ENCODE measurements at places on chromosomes 1 and 21.
A peak's percentile ranks its signal among the peaks of the same experiment; 100 is the strongest.

DNA sequence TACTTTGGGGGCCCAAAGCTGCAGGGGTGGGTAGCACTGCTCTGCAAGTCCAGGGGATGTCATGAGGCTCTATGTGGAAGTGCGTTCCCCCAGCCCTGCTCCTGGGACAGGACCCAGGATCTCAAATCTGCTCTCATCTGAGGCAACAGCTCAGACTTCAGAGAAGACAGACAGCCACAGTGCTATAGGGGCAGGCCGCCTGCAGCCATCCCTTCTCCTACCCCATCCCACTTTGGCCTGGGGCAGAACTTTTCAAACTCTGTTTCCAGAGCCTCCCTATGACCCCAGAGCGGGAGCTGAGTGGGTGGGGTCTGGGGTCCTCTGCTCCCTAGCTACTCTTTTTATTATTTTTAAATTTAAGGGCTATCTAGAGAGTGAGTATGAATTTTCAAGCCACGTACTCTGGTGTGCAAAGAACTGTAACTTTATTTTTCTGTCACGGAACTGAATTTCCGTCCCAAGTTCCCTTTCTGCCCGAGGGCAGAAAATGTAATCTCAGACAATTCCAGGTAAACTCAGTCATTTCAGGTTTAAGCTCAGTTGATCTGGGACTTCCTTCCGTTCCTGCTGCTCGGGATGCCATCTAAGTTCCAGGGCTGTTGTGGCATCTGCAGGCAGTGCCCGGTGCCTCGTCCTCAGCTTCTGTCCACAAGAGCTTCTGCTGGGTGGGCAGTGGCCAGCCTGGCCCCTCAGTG is 98.3 kb downstream of the ACTL8 start:
- no peak overlapping the region for H3K27ac ChIP-seq
- H3K4me3 ChIP-seq: no peak overlapping the region
- no peak for DNase-seq
- H3K4me1 ChIP-seq: no peaks in the 10 kb centered on the region

DNA sequence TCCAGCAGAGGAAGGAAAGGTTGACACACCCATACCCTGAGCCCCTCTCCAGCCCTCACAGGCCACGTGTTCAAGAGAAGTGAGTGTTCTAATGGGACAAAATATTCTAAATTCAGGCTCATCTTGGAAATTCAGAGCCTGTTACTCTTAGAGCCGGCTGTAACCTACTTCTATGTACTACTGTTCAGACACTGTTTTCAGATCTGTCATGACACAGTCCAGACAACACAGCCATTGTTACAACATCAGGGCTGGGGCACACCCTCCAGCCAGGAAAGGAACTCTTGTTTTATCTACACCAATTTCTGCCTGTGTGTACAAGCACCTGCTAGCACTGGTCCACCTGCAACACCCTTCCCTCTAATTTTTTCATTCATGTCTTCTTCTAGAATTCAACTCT is 145.4 kb upstream of the C8B start:
- no peaks in the 10 kb centered on the region for H3K27me3 ChIP-seq
- no peaks in the 10 kb centered on the region for H3K4me1 ChIP-seq
- no peak for DNase-seq
- no peak overlapping the region for H3K4me3 ChIP-seq
- no peak overlapping the region for H3K27ac ChIP-seq

- peaks cover 49% of the 10 kb centered on the region for H3K27me3 ChIP-seq
- H3K27ac ChIP-seq: no peak overlapping the region
- no peak for DNase-seq
- no peak overlapping the region for H3K4me3 ChIP-seq
- no peaks in the 10 kb centered on the region for H3K36me3 ChIP-seq
Measured at GRCh38 chr1:11563560-11564069, 84.7 kb downstream of the DISP3 start.

GRCh38 chr1:97074771-97075170 is 353.2 kb downstream of the PTBP2 start:
- no peak overlapping the region for H3K27ac ChIP-seq
- H3K4me3 ChIP-seq: no peak overlapping the region
- peaks cover 64% of the 10 kb centered on the region for H3K4me1 ChIP-seq
- no peak for DNase-seq

DNA sequence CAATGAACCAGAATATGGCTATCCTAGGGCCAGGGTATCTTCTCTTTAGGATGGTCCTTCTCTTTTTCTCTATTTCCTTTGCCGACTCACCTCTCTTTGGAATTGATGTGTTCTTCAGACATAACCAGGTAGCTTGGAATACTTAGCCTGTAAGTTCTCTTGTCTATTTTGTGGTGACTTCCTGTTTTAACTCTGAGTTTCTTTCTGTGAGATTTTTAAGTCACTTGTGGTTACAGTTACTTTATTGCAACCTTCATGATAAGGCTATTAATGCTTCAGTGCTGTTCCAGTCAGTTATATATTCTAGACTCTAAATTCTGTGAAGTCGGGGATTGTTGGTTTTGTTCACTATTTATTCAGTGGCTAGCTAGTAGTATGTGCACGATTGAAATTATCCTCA is 46.2 kb downstream of the DISP1 start:
- no peaks in the 10 kb centered on the region for H3K4me1 ChIP-seq
- no peak overlapping the region for H3K4me3 ChIP-seq
- no peak for DNase-seq
- H3K27me3 ChIP-seq: no peaks in the 10 kb centered on the region
- H3K36me3 ChIP-seq: peaks cover 35% of the 10 kb centered on the region

DNA sequence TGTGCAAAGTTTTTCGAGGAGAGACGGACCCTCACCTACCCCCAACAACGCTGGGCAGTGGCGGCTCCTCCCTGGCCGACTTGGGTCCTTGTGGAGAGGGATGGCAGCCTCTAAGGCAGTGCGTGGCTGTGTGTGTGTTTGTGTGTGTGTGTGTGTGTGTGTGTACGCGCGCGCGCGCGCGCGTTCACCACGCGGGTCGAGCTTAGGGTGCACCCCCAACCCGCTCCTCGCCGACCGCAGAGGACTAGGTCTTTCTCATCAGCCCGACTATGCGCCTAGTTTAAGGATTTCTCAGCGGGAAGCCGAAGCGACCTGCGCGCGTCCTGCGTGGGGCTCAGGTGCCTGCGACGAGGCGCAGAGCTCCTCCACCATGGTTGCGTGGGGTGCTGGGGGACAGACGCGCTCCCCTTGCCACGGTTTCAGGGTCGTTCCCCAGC is 940 bp downstream of the SOX13 start:
- H3K4me3 ChIP-seq: peak overlapping the region; percentile 96
- DNase-seq: no peak
- no peaks in the 10 kb centered on the region for H3K36me3 ChIP-seq
- peak overlapping the region; percentile 81 for H3K27ac ChIP-seq

DNA sequence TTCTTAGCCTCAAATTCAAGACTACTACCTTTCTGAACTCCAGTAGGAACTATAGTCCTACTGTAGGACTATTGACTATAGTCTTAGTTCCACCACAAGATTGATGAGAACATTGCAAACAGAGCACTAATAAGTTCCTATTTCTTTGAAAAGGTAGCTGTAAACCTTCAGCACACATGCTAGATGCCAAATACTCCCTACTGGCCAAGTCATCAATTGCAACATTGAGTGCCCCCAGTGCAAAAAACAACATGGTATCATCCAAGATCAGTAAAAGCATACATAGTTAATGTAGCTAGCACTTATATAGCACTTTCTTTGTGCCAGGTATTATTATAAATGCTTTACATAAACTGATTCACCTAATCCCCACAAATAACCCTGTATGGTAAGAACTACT is 99.8 kb downstream of the MRPL39 start:
- no peak overlapping the region for H3K27ac ChIP-seq
- H3K27me3 ChIP-seq: no peaks in the 10 kb centered on the region
- no peak for DNase-seq

GRCh38 chr1:157390651-157391050 is 161.7 kb downstream of the FCRL5 start:
- peak; percentile 41 for DNase-seq
- H3K36me3 ChIP-seq: no peaks in the 10 kb centered on the region
- peak overlapping the region; percentile 40 for H3K4me3 ChIP-seq
- peaks cover 9% of the 10 kb centered on the region for H3K27me3 ChIP-seq
- H3K27ac ChIP-seq: no peak overlapping the region
- H3K4me1 ChIP-seq: peaks cover 18% of the 10 kb centered on the region

- H3K27me3 ChIP-seq: no peaks in the 10 kb centered on the region
- peaks cover 18% of the 10 kb centered on the region for H3K4me1 ChIP-seq
- DNase-seq: no peak
- peaks cover 22% of the 10 kb centered on the region for H3K36me3 ChIP-seq
- peak overlapping the region; percentile 74 for H3K27ac ChIP-seq
- peak overlapping the region; percentile 94 for H3K4me3 ChIP-seq
Measured at GRCh38 chr1:11059155-11059967, 457 bp downstream of the SRM start.

DNA sequence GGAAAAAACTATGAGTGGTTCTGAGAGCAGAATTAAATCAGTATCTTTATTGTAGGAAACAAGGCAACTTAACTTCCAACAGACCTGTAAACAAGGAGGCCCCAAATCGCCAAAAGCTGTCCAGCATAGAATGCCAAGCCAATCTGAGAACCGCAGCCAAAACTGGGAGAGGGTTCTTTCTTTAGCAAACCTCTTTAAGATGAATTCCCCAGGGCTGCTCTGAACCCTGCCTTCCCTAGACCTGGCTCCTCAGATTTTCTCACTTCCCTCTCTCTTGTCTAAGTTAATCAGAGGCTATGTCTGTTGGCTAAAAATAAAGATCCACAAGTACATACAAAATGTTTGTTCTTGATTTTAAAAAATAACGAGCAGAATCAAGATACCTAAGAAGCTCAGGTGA is 141.4 kb downstream of the SMYD3 start:
- DNase-seq: no peak
- no peaks in the 10 kb centered on the region for H3K4me1 ChIP-seq
- H3K27me3 ChIP-seq: no peaks in the 10 kb centered on the region
- peaks cover 10% of the 10 kb centered on the region for H3K36me3 ChIP-seq
- H3K4me3 ChIP-seq: no peak overlapping the region

GRCh38 chr1:42835422-42835821 is 11.0 kb upstream of the ZNF691 start:
- H3K27ac ChIP-seq: no peak overlapping the region
- H3K4me3 ChIP-seq: no peak overlapping the region
- H3K4me1 ChIP-seq: no peaks in the 10 kb centered on the region
- peaks cover 15% of the 10 kb centered on the region for H3K36me3 ChIP-seq
- DNase-seq: no peak

DNA sequence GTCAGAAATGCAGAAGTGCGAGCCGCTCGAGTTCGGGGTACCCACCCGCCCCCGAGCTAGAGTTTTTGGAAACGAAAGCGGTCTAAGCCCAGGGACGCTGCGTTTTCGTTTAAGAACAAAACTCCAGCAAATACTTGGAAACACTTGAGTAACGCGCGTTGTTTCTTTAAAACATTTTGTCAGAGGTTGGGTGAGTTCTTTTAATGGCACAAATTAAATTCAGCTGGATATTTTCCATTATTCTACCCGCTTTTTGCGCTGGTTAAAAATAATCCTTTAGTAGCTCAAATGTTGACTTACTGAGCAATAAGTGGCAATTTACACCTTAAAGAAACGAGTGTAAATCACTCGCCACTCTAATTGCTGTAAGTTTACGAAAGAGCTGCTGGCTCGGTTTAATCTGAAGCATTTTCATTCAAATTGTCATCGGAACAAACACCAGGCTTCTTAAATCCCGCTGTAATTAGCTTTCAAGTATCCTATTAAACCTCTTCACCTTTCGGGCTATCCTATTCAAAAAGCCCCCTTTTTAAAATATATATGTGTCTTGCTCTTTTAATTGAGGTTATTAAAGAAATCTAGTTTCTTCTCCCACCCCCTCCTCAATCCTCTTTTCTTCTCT is 1.5 kb downstream of the LHX8 start:
- peaks cover 56% of the 10 kb centered on the region for H3K27me3 ChIP-seq
- peak overlapping the region; percentile 81 for H3K4me3 ChIP-seq
- H3K36me3 ChIP-seq: no peaks in the 10 kb centered on the region
- DNase-seq: no peak
- H3K27ac ChIP-seq: no peak overlapping the region
- H3K4me1 ChIP-seq: peaks cover 21% of the 10 kb centered on the region

- H3K27ac ChIP-seq: no peak overlapping the region
- no peak overlapping the region for H3K4me3 ChIP-seq
- H3K27me3 ChIP-seq: no peaks in the 10 kb centered on the region
- DNase-seq: no peak
- H3K36me3 ChIP-seq: peaks cover 47% of the 10 kb centered on the region
- H3K4me1 ChIP-seq: peaks cover 47% of the 10 kb centered on the region
Measured at GRCh38 chr1:178243890-178244289, 150.0 kb downstream of the RASAL2 start.

DNA sequence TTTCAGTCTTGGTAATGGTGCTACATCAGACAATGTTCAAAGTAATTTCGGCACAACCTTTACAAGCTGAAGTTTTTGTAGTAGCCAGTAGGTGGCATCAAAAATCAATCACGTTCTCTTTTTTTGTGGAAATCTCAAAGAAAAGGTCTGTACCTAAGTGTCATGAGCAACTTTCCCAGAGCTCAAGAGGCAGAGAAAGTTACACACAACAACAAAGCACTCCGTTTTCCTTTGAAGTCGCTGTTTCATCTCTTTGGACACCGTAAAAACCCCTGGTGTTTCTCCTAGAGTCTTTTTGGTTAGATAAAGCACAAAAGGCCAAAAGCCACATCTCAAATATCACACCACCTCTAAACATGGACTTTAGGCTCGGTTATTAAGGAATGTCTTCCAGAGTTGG is 131.6 kb downstream of the LHX8 start:
- peak; percentile 32 for DNase-seq
- H3K36me3 ChIP-seq: no peaks in the 10 kb centered on the region
- no peak overlapping the region for H3K27ac ChIP-seq
- no peak overlapping the region for H3K4me3 ChIP-seq
- no peaks in the 10 kb centered on the region for H3K27me3 ChIP-seq

DNA sequence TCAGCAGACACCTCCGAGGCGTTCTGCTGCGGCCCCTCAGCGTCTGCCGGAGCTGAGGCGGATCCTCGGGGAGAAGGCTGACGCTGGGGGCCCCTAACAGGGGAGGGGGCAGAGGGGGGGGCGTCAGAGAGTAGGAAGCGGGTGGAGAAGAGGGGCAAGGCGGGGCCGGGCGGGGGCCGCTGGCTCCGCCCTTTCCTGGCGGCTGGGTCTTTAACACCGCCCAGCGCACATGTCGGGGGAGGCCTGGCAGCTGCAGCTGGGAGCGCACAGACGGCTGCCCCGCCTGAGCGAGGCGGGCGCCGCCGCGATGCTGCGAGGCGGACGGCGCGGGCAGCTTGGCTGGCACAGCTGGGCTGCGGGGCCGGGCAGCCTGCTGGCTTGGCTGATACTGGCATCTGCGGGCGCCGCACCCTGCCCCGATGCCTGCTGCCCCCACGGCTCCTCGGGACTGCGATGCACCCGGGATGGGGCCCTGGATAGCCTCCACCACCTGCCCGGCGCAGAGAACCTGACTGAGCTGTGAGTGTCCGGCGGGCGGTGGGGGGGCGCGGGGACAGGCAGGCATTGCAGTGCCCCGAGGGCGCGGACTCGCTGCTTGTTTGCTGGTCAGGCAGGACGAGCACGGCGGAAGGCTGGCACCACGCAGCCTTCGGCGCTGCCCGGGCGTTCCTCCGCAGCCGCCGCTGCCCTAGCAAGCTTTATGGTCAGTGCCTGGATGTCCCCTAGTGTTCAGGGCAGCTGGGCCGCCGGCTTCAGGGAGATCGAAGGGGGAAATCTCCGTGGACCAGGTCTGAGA is at the start of gene NTRK1:
Gene NTRK1 (plus strand): TSS at position 238 of the 796 bp plus-strand sequence. CDS start 70 bp downstream, at position 308.
- peak within 1 kb of the TSS; percentile 69 for H3K4me3 ChIP-seq
- no peak for DNase-seq
- peaks cover 45% of the 10 kb centered on the region for H3K27me3 ChIP-seq
- H3K36me3 ChIP-seq: no peaks in the 10 kb centered on the region

GRCh38 chr1:117501281-117501680 is 104.6 kb upstream of the TENT5C start:
- H3K27ac ChIP-seq: peak overlapping the region; percentile 47
- H3K4me3 ChIP-seq: no peak overlapping the region
- H3K36me3 ChIP-seq: peaks cover 12% of the 10 kb centered on the region
- peaks cover 36% of the 10 kb centered on the region for H3K4me1 ChIP-seq
- no peaks in the 10 kb centered on the region for H3K27me3 ChIP-seq
